NCI-H1105 (cell line): ENCODE measurements at places on chromosomes 2 and 18.

GRCh38 chr2:64142741-64143168, 1.5 kb downstream of the PELI1 start:
- no peak for DNase-seq

DNA sequence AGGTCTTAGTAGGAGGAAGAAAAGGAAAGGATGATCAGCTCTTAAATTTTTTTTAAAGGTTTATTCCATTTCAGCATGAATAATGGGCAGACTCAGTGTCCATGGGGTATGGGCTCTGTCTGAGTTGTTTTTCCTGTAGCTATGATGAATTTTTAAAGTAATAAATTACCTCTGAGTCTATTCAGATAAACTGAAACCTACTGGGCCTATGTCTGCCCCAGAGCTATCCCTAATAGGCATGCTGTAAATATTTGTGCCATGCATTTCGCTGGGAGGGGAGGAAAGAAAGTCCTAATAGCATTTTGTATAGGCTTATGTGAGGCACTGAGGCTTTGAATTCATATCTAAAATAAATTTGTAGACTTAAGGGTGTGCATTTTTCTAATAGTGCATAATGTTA, 210.4 kb upstream of the BOD1L2 start:
- no peak for DNase-seq

GRCh38 chr18:48274301-48274700, 134.9 kb downstream of the ZBTB7C start:
- no peak for DNase-seq

DNA sequence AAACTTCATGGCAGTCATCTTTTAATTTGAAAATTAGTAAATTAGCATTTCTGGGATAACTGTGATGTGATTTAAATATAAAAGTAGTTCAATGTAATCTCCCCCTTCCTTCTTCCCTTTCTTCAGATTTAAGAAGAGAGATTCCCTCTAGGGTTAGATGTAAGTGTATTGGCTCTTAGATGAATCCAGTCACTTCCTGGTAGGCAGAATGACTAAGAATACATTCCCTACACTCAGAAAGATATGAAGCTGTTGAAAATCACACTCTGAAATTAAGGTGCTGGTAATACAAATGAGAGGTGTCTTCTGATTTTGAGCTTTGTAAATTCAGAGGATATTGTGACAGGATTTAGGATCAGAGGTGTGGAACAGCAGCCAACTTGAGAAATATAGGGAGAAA, 71.6 kb downstream of the TDRD15 start:
- no peak for DNase-seq

- no peak for DNase-seq
Observed at GRCh38 chr2:195105581-195105980, 551.4 kb upstream of the SLC39A10 start.

GRCh38 chr18:12749121-12749520, 46.3 kb downstream of the PSMG2 start:
- DNase-seq, result no peak

DNA sequence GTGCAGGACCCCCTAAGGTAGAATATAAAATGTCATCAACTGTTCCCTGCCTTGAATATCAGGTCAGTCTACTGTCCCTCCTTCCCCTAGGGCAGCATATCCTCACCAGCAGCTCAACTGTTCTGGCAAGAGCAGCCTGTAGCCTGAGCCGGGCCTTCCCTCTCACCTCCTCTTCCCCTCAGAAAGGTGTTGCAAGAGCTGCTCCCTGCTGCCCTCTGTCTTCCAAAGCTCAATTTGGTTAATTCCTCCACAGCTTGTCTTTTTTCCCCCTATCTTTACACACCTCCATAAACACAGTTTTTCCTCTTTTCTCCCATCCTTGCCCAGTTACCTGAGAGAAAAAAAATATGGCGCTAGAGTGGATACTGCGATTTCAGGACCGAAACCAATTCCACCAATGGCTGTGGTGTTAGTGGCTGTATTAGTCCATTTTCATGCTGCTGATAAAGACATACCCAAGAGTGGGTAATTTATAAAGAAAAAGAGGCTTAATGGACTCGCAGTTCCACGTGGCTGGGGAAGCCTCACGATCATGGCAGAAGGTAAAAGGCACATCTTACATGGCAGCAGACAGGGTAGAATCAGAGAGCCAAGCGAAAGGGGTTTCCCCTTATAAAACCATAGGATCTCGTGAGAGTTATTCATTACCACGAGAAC, 184.7 kb downstream of the MREG start:
- DNase-seq, result peak; percentile 17

DNA sequence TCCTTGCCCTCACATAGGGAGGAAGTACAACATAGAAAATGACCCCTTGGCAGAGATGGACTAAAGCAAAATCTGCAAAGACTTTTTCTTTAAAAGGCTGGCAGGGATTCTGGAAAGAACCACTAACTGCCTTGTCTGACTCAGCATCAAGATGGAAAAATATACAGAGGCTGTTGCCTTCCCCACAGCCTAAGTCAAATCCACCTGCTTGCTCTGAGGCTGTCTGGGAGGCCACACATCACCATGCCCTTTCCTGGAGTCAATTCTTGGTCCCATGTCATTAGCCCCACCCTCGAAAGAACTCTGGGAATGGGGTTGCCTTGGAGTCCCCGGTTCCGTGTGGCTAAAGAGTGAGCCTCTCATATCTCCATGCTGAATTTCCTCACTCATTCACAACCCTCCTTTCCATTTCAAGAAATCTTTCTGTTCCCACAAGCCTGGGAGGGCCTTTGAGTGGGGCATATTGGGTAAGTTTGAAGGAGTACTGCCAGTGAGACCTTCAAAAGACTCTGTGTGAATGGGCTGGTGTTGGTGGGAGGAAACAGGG, 39.4 kb downstream of the BMP10 start:
- DNase-seq, result no peak

GRCh38 chr2:101270700-101271259, 18.1 kb downstream of the CNOT11 start:
- no peak for DNase-seq

GRCh38 chr2:75194184-75194868, 5.0 kb downstream of the TACR1 start:
- no peak for DNase-seq

DNA sequence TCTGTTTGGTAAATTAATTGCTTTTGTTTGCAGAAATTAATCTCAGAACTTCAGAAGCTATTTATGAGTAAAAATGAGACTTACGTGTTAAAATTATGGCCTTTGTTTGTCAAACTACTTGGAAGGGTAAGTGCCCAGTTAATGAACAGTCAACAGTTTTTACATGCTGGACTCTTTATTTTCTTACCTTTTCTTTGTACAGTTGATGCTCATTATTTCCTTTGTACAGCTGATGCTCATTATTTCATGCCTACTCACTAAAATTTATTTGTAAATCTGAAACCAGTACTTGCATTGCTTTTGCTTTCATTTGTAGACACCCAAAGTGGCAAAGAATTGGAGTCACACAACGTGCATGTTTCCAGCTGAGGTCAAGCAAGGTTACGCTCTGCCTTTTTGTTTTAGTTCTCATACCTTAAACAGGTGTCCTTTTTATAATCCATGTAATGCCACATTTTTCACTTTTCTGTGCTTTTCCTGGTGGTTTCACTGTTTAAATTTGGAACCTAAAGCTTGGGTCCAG, 13.3 kb downstream of the RIF1 start:
- no peak for DNase-seq

DNA sequence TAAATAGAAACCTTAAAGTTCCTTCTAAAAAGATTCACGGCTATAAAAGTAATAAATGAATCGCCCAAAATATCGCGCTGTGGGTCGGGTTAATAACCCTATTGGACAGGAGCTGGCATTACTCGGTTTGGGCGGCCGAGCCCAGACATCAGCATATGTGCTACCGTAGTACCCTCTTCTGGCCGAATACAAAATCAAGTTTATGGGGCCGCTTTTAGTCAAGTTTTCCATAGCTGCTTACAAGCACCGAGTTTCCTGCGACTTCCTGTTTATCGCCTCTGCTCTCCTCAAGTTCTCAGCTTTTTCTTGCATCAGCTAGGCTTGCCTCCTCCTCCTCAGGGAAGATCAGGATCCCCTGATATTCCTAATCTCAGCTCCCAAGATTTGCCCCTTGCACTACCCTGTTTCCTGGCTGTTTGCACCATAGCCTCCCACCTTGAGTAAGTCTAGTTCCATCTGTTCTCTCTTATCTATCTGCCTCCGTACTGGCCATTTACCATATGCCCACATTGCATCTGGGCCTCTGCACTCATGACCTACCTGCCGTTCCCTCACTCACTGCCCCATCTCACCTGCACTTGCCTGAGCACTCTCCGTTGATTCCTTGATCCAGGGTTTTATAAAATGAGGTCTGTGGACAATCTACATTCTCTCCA, 56.1 kb downstream of the SLC35F5 start:
- no peak for DNase-seq

- no peak for DNase-seq
Observed at GRCh38 chr2:222305516-222306392, 7.0 kb upstream of the PAX3 start.

DNA sequence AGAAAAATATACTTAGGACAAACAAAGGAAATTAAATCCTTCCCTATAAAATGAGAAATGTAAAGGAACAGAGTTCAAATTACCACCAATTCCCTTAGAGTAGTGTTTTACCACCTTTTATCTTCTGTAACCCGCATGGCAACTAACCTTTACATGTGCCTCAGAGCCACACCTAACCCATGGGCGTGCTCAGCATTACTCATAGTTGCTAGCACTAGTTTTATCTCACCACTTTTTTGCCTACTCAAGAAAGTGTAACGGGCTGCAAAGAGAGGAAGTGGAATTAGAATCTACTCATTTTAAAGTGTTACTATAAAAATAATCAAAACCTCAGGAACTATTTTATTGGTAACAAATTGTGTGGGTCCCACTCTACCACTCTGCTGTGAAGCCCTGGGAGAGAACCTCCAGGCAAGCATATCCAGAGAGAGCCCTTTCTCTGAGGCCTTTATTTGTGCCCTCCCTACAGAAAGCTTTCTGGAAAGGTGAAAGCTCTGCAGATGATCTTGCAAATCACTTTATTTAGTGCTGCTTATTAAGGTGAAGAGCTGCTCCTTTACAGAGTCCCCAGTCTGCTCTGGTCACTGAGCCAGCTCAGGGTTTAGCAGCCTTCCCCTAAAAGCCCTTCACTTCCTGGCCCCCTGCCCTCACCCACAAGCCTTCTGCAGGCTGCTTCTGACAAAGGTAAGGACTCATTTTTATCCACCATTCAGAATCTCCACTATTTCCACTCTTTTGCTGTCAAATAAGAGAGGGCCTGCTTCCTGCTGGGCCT, 98.8 kb downstream of the TRABD2A start:
- DNase-seq, result no peak

DNA sequence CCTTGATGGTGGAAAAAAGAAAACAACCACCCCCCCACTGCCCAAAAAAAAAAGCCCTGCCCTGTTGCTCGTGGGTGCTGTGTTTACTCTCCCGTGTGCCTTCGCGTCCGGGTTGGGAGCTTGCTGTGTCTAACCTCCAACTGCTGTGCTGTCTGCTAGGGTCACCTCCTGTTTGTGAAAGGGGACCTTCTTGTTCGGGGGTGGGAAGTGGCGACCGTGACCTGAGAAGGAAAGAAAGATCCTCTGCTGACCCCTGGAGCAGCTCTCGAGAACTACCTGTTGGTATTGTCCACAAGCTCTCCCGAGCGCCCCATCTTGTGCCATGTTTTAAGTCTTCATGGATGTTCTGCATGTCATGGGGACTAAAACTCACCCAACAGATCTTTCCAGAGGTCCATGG, 28.0 kb downstream of the MAL start:
- no peak for DNase-seq

DNA sequence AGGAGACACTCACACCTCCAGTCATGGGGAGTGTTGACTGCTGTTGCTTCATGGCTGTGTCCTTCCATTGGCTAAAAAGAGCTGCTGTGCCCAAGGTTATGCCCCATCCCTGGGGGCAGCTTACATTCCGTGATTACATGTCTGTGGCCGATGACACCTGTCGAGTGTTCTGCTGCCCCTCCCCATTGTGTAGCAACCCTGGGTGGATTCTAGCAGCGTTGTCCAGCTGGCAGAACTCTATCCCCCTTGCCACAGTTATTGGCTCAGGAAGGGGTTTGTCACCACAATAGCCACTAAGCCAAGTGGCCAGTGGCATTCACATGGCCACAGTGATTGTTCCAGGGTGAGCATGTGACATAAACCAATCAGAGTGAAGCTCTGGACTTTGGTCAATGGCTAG, 11.6 kb upstream of the PDIA6 start:
- DNase-seq, result no peak

DNA sequence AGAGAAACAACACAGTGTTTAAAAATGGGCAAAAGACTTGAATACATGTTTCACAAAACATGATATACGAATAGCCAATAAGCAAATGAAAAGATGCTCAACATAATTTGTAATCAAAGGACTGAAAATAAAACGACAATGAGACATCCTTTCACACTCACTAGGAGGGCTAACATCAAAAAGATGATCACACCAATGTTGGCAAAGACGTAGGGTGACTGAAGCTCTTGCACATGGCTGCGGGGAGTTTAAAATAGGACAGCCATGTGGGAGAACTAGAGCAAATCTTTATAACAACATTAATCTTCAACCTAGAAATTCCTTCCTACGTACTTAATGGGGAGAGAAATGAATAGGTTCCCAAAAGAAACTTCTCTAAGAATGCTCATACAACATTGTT, 19.2 kb upstream of the SEH1L start:
- DNase-seq, result no peak

- no peak for DNase-seq
Observed at GRCh38 chr2:136021976-136022375, 36.5 kb upstream of the DARS1 start.

GRCh38 chr2:26086155-26086637, 52.3 kb downstream of the RAB10 start:
- no peak for DNase-seq

DNA sequence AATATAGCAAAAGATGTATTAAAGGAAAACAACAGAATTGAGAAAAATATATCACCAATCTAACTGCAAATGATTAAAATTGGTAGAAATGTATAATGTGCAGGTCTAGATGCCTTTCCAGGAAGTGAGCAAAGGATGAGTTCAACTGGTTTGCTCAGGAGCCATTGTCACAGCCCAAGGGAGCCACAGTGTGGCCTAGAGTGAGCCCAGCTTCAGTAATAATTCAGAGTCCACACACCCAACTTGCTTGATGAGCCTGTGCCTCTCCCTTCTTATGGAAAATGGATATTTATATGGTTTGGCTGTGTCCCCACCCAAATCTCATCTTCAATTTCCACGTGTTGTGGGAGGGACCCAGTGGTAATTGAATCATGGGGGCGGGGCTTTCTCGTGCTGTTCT, 92.2 kb upstream of the ASAP2 start:
- no peak for DNase-seq

- DNase-seq, result no peak
Observed at GRCh38 chr2:28239207-28239606, 153.5 kb upstream of the FOSL2 start.

GRCh38 chr2:74250189-74250631, 51.8 kb downstream of the MTHFD2 start:
- DNase-seq, result no peak

DNA sequence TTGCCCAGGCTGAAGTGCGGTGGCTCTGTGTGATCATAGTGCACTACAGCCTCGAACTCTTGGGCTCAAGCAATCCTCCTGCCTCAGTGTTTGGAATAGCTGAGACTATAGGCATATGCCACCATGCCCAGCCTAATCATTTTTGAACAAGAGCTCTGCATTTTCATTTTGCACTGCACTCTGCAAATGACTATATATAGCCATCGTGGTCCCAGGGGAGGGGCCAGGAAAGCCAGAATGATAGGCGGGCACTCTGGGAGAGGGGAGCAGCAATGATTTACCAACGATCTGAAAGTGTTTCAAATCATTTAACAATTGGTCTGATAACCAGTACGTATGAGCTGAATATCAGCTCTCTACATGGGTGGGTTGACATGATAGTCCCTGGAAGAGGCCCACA, 22.3 kb upstream of the ST3GAL5 start:
- no peak for DNase-seq
